ENCODE measurements at places on chromosomes 2 and 18. TPM values are rescaled to one million over a fixed set of nuclear protein-coding genes. Genes with fewer than 3 reads are reported as not detected.

- no peak for DNase-seq
Measured at GRCh38 chr2:127052057-127052770, 54.7 kb downstream of the BIN1 start.

DNA sequence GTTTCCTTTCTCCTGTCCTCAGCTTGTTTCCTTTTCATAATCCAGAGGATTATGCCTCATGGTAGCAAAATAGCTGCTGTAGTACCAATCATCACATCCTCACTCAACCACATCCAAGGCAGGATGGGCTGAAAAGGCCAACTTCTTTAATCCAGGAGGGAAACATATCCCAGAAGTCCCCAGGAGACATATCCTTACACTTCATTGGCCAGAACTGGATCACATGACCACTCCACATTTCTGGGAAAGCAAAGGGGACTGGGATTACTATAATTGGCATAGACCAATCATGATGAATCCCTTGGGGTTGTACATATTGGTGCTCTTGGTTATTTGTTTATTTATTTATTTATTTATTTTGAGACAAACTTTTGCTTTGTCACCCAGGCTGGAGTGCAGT is 54.0 kb upstream of the LYPD6B start:
- DNase-seq = no peak

DNA sequence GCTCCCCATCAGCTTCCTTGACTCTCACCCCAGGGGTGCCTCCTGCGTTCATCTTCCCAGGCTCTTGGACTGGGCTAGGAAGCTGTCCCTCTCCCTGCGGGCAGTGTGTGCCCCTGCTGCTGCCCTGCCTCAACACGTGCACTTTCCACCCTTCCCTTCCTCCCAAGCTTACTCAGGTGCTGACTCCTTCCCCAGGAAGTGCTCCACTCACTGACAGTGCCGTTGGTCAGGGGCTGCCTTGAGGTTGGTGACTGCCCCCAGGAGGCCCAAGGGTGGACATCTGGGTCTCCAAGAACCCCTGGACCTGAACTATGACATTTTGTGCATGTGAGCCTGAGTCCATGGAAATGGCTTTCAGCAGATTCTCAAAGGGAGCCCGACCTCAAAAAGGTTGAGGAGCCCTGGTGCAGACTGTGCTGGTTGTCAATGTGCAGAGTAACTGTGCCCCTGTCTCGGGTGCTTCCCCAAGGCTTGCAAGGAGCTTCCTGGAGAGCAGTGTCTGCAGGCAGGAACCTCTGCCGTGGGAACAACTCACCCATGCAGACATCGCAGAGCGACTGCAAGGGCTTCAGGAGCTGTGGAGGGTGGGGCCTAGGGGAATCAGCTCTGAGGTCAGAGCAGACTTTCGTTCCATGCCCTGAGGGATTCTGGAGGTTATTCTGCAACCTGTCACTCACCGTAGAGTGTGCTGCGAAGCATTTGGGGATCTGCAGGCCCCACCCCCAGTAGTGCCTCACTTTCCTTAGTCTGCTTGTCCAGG is 116.5 kb upstream of the MCFD2 start:
- DNase-seq = no peak

- DNase-seq = no peak
Measured at GRCh38 chr2:189221811-189222467, 42.4 kb upstream of the COL5A2 start.

GRCh38 chr2:178069551-178069950 is 3.0 kb downstream of the PDE11A start:
- DNase-seq = no peak

DNA sequence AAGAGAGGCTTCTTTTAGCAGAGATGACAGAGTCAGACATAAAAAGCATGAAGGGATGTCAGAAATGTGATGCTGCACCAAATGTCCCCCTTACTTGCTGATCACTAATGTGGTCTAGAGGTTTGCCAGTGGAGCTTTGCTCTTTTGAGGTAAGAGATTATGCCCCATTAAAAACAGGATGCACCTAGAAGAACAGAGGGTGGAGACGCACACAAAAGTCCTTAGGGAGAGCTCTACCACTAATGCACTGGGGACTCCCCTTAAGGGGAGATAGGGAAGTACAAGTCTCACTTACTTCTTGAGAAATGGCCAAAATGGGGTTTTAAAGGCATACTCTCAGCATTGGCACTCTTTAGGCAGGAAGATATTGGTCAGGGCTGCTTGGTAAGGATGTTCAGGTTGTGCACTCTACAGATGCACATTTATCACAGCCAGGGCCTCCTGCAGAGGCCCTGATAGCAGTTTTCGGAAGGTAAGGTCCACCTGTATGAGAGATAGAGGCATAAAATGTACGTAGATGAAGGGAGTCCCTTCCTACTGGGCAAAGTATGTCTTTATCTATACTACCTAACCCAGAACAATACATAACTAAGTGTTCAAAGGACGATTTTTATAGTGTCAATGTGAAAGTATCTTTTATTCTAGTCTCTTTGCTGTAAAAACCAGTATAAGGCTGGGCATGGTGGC is 17.0 kb upstream of the SCYGR1 start:
- DNase-seq = peak; percentile 24

DNA sequence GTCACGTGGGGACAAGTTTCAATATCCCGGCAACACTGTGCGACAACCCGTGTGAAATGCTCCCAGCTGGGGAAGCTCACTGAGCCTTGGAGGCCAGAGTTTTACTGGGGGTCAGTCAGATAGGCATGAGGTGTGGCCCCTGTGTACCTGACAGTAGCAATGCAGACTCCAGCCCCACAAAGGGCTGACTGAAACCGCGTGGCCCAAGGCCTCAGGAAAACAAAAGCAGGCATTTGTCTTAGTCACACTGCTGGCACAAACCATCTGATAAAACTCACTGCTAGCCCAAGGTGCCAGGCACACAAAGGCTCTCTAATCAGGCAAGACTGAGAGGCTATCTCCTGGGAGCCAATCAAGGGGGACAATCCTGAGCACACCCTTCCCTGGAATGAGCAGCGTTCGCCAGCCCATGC is 786.6 kb upstream of the RAB6C start:
- no peak for DNase-seq

- no peak for DNase-seq
Measured at GRCh38 chr18:44464398-44465180, 216.1 kb upstream of the SETBP1 start.

- no peak for DNase-seq
Measured at GRCh38 chr2:207869784-207870778, 100.4 kb upstream of the FZD5 start.

DNA sequence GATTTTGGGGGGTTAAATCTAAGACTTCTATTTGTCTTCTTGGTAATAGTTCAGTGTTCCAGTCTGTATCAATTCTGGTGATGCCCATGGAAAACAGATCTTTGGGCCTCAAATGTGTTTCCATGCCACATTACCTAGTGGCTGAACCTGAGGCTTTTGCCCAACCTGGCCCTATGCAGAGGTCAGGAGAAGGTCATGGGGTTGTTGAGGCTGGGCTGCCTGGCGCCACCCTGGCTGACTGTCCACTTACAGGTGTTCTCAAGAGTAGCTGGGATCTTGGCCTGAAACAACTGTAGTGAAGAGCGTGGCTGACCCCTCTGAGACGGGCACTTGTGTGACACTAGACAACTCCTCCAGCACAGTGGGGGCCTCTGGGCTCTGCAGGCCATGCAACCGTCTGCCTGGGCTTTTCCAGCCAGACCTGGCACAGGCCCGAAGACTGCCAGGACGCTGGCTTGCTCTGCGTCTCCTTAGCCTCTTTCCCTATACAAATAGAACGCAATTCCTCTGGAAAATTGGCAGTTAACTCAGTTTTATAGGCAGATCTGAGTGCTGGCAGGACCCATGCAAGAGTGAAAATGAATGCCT is 127.8 kb downstream of the TRIM43 start:
- DNase-seq = no peak

GRCh38 chr2:216540920-216541319 is 42.3 kb downstream of the RPL37A start:
- DNase-seq = no peak

DNA sequence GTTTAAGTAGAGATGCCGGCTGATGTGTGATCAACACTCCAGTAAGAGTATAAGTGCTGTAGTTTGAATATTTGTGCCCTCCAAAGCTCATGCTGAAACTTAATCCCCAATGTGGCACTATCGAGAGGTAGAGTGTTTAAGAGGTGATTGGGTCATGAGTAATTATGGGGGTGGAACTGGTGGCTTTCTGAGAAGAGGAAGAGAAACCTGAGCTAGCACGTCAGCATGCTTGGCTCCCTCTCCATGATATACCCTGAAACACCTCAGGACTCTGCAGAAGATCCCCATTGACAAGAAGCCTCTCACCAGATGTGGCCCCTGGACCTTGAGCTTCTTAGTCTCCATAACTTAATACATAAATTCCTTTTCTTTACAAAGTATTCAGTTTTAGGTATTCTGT is 584.8 kb downstream of the TSN start:
- DNase-seq = no peak

- DNase-seq = no peak
Measured at GRCh38 chr18:63890950-63891304, 3.4 kb downstream of the SERPINB2 start.

DNA sequence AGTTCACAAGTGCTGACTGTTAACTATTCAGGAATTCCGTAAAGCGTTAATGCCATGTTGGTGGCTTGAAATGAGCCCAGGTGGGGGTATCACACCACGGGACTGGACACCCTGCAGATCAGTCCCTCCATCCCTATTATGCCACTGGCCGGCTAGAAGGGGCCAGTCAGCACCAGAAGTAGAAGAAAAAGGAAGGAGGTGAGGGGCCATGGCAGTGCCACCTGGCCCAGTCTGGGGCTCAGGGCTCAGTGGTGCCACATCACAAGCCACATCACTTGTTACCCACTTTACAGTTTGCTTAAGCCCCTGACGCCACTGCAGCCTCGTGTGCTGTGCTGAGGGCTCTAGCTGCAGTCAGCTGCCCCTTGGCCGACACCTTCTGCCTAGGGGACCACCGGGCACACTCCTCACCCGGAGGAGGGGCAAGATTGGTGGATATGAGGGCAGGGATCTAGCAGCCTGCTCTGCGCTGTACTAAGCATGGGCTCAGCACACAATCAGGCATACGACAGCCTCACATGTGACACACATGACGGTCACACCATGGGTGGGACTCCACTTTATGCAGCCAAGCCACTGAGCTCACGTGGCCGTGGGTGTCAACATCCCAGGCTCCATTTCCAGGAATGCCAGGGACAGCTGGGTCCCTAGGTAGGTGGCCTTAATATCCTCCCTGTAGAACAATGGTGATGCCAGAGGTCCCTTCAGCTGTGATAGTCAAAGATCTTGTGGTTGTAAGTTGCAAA is 3.6 kb downstream of the LIMS2 start:
- DNase-seq = no peak

DNA sequence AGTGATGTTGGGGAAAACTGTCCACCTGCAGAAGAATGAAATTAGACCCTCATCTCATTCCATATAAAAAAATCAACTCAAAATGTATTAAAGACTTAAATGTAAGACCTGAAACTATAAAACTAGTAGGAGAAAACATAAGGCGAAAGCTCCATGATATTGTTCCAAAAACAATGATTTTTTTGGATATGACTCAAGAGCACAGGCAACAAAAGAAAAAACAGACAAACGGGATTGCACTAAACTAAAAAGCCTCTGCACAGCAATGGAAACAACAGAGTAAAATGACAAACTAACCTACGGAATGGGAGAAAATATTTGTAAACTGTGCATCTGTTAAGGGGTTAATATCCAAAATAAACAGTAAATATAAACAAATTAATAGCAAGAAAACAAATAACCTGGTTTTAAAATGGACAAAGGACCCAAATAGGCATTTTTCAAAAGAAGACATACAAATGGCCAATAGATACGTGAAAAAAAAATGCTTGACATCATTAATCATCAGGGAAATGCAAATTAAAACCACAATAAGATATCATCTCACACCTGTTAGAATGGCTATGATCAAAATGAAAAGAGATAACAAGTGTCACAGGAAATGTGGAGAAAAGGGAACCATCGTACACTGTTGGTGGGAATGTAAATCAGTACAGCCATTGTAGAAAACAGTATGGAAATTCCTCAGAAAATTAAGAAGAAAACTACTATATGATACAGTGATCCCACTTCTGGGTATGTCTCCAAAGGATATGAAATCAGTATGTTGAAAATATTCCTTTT is 26.6 kb downstream of the LRRFIP1 start:
- no peak for DNase-seq

GRCh38 chr2:183840061-183840584 is 715.9 kb downstream of the NUP35 start:
- no peak for DNase-seq

- DNase-seq = no peak
Measured at GRCh38 chr2:72780477-72780876, 45.4 kb downstream of the EXOC6B start.

- no peak for DNase-seq
Measured at GRCh38 chr2:121925466-121925865, 170.0 kb downstream of the TSN start.

- DNase-seq = no peak
Measured at GRCh38 chr2:27902098-27902497, 11.6 kb downstream of the BABAM2 start.

- no peak for DNase-seq
Measured at GRCh38 chr2:84894131-84894586, 11.3 kb upstream of the TMSB10 start.

DNA sequence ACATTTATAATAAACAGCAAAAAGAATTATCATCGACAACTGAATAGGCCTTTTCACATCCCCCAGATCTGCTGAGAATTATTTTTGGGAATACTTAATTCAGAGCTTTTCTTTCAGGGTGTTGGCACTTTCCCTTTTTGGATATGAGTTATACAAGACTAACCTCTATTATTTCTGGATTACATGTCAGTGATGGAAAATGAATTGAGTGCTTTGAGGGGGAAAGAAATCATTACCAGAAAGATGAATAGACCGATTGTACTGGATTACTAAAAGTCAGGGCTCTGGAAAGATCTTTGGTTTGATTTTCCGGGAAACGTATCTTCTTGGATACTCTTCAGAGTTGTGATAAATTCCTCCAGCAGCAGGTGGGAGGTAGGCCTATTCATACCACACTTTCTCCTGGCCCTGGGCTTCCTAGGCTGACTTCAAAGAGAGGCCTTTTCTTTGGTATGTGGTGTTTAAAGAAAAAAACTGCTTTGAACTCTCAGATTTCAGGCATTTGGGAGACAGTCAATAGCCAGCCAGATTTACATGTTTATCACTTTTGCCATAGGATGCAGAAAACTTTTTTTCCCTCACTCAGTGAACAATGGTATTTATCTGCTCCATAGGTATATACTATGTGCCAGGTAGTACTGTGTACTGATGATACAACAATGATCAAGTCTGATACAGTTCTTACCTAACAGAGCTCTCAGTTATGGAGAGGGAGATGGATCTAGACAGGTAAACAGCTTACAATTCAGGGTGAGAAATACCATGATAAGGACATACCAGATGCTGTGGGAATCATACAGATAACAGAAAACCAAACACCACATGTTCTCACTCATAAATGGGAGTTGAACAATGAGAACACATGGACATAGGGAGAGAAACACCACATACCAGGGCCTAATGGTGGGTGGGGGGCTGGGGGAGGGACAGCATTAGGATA is 63.3 kb upstream of the ACTR3 start:
- no peak for DNase-seq

EML6 gene
- 0.34 TPM for total RNA-seq

EHD3 gene
- total RNA-seq = 1.7 TPM

WNT10A gene
- total RNA-seq = 6.6 TPM

TMEFF2 gene
- total RNA-seq = not detected

DTNB gene
- 33.6 TPM for total RNA-seq

GAD1 gene
- total RNA-seq = not detected

STARD7 gene
- 57.4 TPM for total RNA-seq

TUBA4B gene
- total RNA-seq = not detected
